Fibroblast of skin of scalp (primary cell): ENCODE measurements at places on chromosomes 1 and 21.

GRCh38 chr1:161506336-161507223 lies 1.3 kb downstream of the FCGR2A start:
- no peak for DNase-seq

- DNase-seq: no peak
Observed at GRCh38 chr21:14482165-14482564, 64.0 kb downstream of the SAMSN1 start.

DNA sequence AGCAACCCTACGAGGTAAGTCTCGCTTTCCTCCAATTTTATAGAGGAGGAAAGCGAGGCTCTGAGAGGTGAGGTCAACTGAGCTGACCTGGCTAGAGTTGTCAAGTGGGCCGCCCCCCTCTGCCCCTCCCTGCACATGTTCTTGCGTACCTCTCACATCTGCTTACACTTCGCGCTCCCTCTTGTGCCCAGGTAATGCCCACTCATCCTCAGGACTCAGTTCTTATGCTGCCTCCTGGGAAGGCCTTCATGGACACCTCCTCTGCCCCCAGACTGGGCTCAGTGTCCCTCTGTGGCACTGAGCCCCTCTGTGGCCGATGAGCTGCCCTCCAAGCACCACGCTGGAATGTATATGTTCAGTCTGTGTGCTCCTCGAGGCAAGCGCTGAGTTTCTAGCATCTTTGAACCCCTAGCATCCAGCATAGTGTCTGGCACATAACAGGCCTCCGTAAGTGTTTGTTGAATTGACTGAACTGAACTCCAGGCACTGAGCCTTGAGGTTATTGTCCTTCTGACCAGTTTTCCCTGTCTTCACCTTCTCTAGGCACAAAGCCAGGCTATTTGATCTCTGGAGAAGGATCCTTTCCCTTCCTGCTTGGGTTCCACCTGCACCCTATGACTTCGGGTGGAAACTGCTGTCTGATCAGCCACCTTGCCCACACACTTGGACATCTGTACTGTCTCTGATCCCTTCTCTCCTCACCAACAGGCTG lies 13.5 kb downstream of the MOV10 start:
- DNase-seq: no peak

- DNase-seq: peak; percentile 66
Observed at GRCh38 chr1:183205196-183205781, 19.2 kb downstream of the LAMC2 start.

DNA sequence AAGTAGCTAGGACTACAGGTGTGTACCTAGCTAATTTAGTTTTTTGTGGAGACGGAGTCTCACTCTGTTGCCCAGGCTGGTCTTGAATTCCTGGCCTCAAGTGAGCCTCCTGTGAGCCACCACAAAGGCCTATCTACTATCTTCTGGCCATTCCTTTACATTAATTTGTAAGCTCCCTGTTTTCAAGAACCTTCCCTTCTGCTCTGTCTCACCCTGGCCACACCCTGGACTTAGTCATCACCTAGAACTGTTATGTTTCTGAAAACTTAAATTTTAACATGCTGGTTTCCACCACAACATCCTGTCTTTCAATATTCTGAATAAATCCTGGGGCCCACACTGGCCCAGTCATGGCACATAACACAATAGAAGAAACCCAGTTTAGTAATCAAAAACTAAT lies 4.9 kb upstream of the B4GALT3 start:
- peak; percentile 56 for DNase-seq

GRCh38 chr1:13754510-13755103 lies 54.6 kb downstream of the PRDM2 start:
- peak; percentile 41 for DNase-seq

- no peak for DNase-seq
Observed at GRCh38 chr1:34338871-34339270, 162.2 kb downstream of the C1orf94 start.

- DNase-seq: no peak
Observed at GRCh38 chr1:108063703-108064102, 98.7 kb upstream of the VAV3 start.

- no peak for DNase-seq
Observed at GRCh38 chr1:236836157-236836556, 41.1 kb downstream of the MTR start.

DNA sequence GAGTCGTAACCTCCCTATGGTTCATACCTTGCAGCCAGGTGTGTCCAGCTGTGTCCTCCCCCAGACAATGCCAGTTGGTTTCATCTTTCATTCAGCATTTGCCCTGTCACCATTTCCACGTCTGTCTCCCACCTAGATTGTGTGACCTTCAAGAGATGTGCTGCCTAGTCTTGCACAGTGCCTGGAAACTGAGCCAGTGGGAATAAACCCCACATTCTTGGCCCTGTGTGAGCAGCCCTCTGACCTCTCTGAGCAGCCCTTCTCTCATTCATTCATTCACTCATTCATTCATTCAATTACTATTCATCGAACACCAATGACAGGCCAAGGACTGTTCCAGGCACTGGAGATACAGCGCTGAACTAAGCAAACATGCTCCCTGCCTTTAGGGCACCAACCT lies 115.7 kb downstream of the GRIK3 start:
- DNase-seq: no peak

GRCh38 chr1:155695072-155695471 lies 6.2 kb downstream of the DAP3 start:
- DNase-seq: no peak

DNA sequence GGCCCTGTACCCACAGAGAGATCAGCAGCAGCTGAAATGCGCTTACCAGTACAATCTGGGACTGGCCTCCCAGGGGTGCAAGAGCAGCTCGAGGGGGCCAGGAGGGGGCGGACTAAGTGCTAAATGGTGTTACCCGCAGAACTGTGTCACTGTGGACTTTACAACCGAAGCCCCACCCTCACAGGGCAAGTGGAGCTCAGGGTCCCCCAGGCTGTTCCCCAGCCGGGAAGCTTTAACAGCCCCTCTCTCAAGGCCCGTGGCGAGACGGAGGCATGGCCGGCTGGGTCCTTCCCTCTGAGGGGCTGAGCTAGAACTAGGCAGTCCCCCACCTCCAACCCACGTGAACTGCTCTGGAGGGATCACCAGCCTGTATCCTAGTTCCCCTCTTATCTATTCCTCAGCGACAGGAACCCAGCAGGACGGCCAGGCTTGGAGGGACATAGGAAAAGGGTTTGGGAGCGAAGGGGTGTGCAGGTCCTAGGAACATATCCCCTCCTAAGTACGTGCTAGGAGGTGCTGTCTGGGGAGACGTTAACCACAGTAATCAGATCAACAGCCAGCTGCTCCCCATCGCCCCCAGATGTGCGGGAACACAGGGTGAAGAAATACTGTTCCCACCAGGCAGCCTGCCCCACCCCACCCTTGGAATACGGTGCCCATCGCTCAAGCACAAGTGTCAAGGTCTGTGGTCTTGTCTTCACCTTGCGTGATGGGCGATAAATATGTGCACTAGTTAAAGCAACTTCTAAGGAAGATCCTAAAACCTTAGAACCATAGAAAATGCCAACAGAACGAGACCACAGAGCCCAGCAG lies 24.4 kb downstream of the ZBTB17 start:
- no peak for DNase-seq

DNA sequence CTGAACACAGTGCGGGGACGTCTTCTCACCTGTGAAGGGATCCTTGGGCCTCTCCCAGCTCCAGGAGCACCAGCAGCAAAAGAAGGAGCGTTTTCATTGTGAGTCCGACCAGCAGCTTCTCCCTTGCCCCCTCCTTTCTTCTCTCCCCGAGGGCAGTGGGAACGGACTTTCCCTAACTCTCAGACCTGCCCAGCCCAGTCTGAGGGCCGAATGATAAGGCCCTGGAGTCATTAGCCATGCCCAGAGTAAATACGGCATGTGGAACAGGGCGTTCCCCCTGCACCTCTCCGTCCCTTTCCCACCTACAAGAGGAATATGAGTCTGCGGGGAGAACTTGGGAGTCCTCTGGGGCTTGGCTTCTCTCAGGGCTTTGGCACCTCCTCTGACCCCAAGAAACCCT lies at the start of gene CTSE:
TSS of gene CTSE (minus strand) at position 201 of the 400 bp plus-strand sequence. CDS start at position 97, 104 bp downstream.
- no peak for DNase-seq

GRCh38 chr21:23247334-23247733 lies 2249.1 kb downstream of the NCAM2 start:
- DNase-seq: peak; percentile 2

- DNase-seq: no peak
Observed at GRCh38 chr1:234226113-234226818, 147.0 kb upstream of the COA6 start.

DNA sequence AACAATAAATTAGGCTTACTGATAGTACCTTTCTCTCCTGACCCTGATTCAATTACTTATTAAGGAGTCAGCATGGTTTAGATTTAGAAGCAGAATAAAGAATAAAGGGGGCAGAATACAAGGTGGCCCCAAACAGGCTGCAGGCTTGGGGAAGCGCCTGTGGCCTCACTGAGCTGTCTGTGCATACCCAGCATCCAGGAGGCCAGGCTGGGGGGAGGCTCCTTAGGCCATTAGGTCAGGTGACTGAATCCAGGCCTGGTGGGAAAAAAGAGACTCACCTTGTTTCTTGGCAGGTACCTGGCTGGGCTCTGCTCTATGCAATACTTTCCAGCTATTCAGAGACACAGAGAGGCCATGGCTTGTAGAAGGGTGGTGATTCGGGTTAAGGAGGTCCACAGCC lies 38.8 kb downstream of the PGBD5 start:
- no peak for DNase-seq

DNA sequence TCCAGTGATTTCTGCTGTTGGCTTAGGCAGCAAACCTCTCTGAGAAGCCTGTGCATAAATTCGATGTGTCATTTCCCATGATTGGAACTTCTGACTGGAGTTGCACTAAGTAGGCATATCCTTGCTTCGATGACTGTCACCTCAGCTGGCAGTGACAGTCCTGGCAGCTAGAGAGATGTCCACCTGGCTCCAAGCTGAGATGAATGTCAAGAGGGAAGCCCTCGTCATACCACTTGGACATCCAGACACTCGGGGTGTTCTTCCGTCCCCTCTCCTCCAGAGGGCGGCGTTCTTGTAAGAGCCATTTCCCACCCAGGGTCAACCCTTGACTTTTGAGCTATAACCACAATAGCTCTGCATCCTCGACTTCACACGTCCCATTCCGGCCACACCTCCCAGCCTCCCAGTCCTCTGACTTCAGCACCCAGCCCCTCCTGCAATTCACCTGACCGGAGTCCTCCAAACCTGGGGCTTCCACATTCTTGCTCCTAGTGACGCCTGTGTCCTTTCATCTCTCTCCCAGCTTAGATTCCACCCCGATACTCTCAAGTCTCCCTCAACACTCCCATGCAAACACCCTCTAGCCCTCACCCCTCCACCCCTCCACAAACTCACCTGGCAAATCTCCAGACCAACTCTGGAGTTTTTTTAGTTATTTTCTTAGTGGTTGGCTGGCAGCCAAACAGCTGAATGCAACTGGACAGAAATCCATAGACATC lies 17.3 kb downstream of the CA6 start:
- peak; percentile 36 for DNase-seq
